ENCODE measurements at places on chromosomes 2 and 18.

GRCh38 chr2:154623819-154624218 lies 74.7 kb upstream of the KCNJ3 start:
- DNase-seq: peak; percentile 23

DNA sequence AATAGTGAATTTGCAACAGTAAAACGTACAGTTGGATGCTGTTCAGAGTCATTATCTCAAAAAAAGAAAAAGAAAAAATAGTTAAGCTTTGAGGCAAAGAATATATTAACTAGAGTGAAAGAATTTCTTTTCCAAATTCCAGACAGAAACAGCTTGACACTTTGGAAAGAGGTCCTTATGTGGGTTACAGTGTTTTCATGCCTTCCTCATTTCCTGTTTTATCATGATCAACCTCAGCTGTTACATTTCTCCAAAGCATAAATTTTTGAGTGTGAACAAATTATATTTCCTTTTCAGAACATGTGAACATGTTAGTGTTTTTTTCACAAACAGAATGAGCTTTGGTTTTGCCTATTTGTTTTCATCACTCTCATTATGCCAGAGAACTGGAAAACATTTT lies 13.6 kb downstream of the FRZB start:
- no peak for DNase-seq

DNA sequence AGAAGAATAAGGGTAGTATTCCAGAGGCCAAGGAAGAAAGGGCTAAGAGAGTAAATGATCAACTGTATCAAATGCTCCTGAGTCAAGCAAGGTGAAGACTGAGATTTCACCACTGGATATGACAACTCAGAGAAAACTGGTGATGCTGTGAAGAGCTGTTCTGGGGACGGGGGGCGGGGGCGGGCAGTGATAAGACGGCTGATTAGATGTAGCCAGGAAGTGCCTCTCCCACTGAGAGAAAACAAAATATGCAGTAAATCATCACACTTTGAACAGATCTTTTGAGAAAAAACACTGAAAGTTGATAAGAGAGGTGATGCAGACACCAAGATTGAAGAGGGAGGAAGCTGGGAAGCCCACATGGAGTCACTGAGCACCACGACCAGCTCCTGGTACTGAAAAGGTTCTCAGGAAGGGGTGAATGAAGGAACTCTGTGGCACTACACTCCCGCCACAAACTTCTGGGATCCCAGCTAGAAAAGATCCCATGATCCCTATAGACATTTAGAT lies 75.8 kb downstream of the MYO3B start:
- DNase-seq: no peak

DNA sequence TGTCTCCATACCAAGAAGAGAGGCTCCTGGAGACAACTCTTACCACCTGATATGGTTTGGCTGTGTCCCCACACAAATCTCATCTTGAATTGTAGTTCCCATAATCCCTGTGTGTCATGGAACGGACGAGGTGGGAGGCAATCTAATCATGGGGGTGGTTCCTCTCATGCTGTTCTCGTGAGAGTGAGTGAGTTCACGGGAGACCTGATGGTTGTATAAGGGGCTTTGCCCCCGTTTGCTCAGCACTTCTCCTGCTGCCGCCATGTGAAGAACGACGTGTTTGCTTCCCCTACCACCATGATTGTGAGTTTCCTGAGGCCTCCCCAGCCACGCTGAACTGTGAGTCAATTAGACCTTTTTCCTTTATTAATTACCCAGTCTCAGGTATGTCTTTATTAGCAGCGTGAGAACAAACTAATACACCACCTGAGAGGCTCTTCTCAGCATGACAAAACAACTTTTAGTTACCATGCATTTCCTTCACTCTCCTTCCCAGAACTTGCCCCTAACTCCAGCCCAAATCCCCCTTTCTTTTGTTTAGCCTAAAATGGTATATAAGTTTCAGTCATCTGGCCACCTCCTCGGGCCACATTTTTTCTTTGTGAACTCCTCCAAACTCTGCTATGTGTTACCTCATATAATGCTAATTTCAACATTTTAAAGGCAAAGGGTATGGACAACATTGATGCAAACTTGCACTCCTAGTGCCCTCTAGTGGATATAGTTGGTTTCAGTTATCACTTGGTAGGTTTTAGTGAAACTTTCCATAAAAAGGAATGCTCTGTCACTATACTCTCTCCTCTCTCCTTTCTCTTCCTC lies 58.6 kb upstream of the SLC25A52 start:
- DNase-seq: peak; percentile 17

DNA sequence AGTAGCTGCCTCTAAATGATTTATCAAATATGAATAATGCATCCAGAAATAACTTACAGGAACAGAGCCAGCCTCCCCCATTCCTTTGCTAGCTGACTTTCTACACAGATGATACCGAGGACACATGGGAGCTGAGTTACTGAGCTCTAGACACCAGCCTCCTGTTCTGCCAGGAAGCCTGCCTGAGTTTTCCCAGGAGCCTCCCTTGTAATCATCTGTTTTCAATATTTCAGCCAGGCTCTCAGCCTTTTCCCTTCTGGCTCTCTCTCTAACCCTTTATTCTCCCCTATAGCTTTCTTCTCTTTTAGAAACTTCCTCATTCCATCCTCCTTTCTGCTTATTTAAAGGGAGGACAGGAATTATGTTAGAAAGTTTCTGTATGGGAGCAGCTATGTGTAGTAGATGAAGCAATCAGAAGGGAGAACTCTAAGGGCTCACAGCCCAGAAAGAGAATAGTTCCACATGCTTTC lies 911.6 kb downstream of the TDRD15 start:
- DNase-seq: no peak

- no peak for DNase-seq
Observed at GRCh38 chr2:120474486-120474885, 128.6 kb downstream of the INHBB start.

GRCh38 chr2:25831746-25832449 lies 46.4 kb downstream of the ASXL2 start:
- DNase-seq: no peak

- no peak for DNase-seq
Observed at GRCh38 chr2:153626676-153627075, 148.1 kb upstream of the RPRM start.

GRCh38 chr2:44929735-44930273 lies 11.7 kb upstream of the SIX3 start:
- DNase-seq: no peak

GRCh38 chr18:21853775-21854552 lies 113.4 kb downstream of the MIB1 start:
- DNase-seq: peak; percentile 70

- no peak for DNase-seq
Observed at GRCh38 chr18:79521416-79522205, 125.9 kb downstream of the NFATC1 start.

GRCh38 chr2:225495706-225496105 lies 96.2 kb downstream of the NYAP2 start:
- DNase-seq: no peak

DNA sequence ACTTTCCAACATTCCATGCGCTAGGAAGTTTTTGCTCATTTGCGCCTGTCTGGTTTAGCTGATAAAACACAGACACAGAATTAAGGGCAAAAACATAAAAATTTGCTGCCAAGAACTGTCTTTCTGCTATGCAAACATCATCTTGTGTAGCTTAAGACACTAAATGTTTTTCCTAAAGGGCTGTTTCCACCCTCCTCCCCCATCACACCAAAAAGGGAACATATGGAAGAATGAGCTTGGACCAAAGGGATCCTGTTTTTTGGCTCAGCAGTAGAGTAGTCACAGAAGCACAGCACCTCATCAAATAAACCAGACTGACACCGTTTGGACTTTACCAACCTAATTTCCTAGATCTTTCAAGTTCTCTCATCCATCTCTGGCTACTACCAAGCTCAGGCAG lies 210.1 kb downstream of the ZNF521 start:
- no peak for DNase-seq

DNA sequence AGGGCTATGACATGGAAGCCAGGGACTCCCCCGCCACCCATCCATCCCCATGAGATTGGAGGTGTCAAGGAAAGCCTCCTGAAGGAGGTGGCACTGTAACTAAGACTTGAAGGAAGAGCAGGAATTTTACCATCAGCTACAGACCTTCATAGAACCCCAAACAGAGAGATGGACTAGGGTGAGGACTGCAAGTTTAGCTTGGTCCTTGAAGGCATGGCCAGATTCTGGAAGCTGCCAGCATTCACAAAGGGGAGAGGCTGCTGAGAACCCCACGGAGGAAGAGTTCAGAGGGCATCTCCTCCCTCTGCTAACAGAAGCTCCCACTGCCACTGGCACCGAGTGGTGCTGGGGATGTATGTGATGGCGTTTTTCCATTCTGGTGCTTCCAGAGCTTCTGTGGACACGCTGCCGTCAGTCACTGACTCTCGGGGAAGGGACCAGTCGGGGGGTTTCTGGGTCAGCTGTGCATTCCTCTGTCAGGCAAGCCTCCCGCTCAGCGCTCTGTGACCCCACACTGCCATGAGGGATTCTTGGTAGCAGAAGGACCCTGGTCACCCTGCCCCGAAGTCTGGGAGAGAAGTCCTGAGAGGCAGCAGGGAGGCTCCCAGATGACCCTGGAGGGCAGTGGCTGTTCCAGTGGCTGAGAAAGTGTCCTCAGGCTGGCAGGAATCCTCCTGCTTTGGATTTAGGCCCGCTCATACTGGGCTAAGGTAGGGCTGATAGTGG lies 18.1 kb downstream of the TMEM185B start:
- no peak for DNase-seq

DNA sequence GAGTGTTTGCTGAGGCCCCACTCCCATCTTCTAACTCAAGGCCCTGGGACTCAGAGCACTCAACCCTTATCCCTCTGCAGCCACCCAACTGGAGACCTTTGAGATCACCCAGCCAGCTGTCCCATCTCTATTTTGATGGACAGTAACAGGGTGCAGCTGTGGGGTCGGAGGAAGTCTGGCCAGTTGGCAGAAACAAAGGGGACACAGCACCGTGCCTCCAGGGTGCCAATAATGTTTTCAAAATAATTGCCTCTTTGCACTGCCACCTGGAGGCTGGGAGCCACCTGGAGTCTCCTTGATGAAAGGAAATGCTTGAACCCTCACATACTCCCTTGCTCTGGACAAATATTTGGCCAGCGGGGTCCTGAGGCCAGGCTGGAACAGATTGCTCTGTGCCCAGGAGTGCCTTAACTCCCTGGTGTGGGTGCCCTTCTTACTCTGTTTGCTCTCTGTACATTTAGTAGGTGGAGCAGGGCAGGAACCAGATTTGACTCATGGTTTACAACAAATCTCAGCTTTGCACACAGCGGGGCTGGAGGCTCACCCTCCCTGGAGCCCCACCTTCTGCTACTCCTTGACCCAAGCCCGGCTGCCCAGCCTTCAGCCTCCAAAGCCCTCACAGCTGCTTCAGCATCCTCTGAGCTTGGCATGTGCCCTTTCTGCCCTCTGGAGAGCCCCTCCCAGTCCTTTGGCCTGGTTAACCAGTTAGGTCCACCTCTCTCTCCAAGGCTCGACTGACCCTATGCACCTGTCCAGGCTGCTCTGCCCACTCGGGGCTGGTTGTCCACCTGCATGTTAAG lies 17.2 kb downstream of the MAL start:
- no peak for DNase-seq

DNA sequence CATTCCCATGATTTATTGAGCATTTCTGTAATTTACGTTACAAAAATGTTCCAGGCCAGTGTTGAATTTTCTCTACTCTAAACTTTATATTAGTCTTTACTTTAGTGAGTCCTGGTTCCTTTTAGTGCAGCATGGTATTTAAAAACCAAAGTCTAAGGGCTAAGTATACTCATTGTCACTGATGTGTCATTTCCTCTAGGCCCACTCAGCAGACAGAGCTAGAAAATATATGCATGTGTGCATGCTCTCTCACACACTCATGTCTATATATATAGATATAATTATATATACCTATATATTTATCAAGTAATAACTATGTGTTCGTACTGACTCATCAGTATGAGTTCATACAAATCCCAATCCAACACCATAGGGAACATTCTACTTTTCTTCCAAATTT lies 132.5 kb upstream of the SLC8A1 start:
- no peak for DNase-seq

DNA sequence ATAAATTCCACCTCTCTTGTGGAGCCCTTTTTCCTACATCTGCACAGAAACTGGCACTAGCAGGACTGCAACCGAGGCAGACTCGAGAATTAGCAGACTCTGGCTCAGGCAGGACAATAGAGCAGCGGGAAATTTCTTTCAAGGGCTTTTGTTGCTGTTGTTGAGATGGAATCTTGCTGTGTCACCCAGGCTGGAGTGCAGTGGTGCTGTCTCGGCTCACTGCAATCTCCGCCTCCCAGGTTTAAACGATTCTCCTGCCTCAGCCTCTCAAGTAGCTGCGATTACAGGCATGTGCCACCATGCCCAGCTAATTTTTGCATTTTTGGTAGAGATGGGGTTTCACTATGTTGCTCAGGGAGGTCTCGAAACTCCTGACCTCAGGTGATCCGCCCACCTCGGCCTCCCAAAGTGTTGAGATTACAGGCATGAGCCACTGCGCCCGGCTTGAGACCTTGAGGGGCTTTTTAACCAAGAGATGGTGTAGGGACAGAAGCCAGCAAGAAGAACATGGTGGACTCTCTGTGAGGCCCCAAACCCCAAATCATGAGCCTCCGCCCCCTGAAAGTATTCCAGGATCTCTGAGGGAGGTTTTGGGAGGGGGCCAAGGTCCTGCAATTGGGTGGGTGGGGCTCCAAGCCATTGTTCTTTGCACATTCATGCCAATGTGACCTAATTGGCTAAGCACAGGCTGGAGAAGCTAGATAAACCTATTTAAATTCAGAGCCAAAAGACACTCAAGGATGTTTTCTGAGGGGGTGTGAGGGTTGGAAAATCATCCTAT lies 68.4 kb upstream of the MSH2 start:
- no peak for DNase-seq
